Tibial artery (tissue), 4 donors: ENCODE measurements at places on chromosomes 3 and 15.
A peak's percentile ranks its signal among the peaks of the same experiment; 100 is the strongest.

DNA sequence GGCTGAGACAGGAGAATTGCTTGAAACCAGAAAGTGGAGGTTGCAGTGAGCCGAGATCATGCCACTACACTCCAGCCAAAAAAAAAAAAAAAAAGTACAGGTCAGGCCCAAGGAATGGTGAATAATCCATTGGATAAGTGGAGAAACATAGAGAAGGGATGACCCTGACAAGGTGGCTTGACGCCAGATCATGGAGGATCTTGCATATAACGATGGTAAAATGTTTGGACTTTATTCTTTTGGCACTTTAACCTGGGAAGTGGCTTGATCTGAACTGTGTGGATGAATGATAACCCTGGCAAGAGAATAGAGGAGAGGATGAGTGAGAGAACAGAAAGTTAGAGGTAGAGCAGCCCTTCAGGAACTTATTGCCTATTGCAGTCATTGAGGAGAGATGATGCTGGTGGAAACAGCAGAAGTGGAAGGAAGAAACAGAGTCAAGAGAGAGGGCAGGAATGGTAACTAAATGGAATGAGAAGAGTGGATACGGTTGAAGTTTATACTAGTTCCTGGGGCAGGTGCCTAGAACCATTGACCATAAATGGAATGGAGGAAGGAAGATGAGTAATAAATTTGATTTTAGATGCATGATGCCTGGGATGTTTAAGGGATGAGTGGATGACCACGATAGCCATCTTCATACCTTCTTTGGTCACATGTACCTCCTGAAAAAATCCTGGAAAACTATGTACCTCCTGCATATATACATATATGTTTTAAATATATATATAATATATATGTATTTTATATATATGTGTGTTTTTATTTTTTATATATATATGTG is 57.8 kb downstream of the BLM start:
- DNase-seq = no peak

DNA sequence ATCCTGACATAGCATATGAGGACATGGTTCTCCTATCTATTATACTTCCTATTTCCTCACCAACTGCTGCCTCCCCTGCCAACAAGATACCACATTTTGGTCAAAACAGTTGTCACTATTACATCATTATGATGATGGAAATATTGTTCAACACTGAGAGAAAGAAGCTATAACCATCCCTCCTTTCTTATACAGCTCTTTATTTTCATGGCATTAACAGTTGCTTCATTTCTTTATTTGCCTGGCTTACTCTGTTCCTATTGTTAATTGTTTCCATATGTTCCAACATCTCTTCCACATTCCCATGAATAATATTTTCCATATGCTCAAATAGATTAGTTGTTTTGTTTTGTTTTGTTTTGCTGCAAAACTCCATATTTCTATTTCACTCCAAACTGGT is 40.8 kb upstream of the FILIP1L start:
- no peak for DNase-seq

DNA sequence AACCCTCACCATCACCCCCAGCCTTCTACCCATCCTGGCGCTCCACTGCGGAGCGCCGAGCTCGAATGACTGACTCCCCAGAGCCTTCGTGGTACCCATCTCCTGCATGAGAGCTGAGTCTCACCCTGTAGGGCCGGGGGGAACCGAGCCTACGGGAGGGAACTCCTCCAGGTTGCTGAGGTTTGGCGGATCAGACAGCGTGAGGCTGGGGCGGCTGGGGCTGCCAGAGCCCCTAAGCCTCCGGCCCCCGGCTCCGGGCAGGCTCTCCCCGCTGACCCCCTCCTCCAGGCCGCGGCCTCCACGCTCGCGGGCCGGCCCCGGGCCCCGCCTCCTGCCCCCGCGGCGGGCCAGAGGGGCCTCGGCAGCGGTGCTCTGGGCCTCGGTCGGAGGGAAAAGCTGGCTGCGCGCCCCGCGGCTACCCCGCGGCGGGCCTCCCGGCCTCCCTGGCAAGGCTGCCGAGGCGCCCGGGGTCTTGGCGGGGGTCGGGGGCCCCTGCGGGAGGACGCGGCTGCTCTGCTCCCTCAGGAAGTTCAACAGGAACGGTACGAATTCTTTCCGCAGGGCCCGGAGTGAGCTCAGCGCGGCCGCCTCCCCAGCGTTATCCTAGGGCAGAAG is 643 bp downstream of the CDAN1 start:
- DNase-seq = no peak

GRCh38 chr3:71142441-71143161 is 440.9 kb downstream of the FOXP1 start:
- DNase-seq = no peak

DNA sequence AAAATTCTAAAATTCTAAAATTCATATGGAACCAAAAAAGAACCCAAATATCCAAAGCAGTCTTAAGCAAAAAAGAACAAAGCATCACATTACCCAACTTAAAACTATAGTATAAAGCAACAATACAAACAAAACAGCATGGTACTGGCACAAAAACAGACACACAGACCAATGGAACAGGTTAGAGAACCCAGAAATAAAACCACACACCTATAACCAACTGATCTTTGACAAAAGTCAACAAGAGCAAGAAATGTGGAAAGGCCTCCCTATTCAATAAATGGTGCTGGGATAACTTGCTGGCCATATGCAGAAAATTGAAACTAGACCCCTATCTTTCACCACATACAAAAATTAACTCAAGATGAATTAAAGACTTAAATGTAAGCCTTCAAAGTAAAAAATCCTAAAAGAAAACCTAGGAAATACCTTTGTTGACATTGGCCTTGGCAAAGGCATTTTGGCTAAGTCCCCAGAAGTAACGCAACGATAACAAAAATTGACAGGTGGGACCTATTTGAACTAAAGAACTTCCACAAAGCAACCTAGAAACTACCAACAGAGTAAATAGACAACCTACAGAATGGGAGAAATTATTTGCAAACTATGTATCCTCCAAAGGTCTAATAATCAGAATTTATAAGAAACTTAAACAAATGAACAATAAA is 56.9 kb downstream of the TTBK2 start:
- no peak for DNase-seq

DNA sequence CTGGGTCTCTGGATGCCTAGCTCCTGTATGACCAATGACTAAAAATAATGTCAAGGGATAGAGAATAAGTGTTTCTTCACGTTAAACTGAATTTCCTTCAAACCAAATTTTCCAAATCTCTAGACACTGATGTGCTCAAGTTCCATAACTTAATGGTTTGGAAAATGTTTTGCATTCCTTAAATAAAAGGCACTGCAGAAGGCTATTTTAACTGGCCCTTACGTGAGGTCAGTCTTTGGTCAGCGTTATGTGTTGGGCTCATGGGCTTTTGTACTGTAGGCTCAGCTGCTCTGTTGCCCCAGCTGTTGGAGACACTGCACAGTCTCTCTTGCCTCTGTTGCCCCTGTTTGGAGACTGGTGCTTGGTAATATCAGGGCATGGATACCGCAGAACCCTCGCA is 188.5 kb downstream of the TPRG1 start:
- no peak for DNase-seq

- no peak for DNase-seq
Observed at GRCh38 chr3:7333125-7333524, 472.2 kb downstream of the GRM7 start.

GRCh38 chr15:77944002-77944867 is 133.3 kb downstream of the TBC1D2B start:
- peak; percentile 94 for DNase-seq

GRCh38 chr15:29132735-29133181 is 136.9 kb downstream of the NSMCE3 start:
- DNase-seq = no peak

DNA sequence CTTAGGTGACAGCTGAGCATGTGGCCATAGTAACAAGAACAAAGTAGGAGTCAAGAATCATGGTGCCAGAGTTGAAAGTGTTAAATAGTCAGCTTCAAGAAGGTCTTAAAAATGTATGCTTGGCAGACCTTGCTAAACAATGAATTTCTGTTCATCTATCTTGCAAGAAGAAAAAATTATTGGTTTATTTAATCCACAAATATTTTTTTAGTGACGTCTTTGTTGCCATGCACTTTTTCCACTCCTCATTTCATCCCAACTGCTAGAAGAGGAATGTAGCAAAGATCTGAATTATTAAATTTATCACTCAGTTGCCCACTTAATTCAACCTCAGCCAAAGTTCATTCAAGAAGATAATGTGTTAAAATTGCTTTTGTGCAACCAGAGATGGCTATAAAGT is 3.2 kb upstream of the SLC4A7 start:
- no peak for DNase-seq

DNA sequence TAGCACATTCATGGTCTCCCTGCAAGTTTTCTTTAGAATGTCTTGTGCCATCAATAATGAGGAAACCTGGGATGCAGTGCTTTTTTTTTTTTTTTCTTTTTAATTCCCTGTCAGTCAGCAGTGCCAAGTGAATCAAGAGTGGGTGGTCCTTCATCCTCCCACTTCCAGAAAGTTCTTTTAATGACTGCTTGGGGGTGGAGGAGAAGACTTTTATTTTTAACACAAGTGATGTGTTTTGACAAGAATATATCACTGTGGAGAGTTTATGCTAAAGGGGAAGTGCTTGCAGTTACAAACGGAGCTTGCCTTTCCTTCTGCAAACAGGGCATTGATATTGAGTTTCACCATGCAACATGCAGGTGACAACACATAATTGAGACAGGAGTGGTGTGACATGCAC is 69.7 kb downstream of the CACNA2D3 start:
- no peak for DNase-seq

DNA sequence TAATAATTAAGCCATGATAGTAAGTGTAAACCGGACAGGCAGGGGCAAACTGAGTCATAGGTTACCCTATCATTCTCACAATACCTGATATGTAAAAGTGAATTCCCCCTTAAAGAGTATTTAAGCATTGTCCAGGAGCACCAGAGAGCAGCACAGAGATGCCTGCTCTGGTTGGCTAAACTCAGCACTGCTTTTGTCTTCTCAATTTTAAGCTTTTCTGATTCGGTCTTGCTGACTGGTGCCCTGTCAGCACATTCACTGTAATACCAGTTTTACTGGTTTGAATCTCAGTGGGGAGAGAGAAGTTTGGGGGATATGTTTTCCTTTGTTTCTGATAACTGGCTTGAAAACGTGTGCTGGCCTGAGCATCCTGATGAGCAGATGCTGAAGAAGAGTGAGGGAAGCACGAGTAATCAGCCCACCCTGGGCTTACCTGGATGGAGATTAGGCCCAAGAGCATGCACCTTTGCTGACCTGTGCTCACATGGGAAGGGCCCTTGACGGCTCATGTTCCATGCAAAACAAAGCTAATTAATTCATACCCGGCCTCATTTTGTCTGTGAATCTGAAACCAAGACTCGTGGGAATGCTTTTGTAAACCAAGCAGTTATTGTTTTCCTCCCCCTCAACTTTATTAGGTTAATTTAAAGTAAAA is 208.5 kb upstream of the MRPL3 start:
- no peak for DNase-seq

- DNase-seq = no peak
Observed at GRCh38 chr3:168659015-168659414, 563.3 kb upstream of the GOLIM4 start.

GRCh38 chr15:66682865-66683264 is 19.2 kb upstream of the SMAD6 start:
- DNase-seq = no peak

DNA sequence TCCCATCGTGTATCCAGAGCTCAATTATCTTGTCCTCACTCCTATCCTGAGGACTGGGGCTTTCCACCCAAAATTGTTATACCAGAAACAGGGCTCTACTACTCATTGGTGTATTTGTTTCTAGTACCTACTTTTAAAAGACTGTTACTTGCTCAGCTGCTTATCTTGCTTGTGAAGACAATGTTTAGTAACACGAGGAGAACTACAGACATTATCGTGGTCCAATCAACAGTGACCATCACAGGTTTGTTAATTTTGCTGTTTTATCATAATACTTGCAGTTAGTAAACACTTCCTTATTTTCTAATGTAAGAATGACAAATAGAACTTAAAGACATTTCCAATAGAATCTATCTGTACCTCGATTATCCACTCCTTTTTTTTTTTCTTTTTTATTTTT is 13.5 kb downstream of the LRCH3 start:
- no peak for DNase-seq

- no peak for DNase-seq
Observed at GRCh38 chr3:80677796-80678195, 910.0 kb upstream of the ROBO1 start.

GRCh38 chr3:113277414-113277813 is 66.1 kb downstream of the BOC start:
- no peak for DNase-seq

DNA sequence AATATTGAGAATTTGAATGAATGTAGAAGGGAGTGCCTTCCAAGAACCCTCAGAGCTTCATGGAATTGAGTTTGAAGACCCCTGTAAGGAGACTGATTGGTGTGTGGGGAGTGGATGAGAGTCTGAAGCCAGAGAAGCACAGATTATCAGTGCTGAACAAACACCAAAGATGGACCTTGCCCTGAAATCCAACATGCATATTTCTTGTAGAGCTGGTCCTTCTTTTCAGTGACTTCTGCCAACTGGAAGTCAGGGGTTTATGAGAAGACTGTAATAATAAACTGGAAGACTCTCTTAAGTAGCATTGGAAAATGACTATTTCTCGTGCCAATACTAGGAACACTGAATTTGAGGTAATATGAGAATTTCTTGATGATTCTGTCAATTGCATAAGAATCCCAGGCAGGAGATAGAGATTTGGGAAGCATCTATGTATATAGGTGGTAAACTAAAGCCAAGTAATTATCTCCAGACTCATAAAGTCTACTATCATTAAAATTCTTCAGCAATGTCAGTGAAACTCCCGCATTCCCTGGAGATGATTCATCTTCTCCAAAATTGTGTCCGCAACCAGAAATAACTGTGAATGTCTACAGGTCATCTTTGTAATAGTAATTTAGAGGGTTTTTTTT is 213.8 kb downstream of the IL5RA start:
- no peak for DNase-seq

DNA sequence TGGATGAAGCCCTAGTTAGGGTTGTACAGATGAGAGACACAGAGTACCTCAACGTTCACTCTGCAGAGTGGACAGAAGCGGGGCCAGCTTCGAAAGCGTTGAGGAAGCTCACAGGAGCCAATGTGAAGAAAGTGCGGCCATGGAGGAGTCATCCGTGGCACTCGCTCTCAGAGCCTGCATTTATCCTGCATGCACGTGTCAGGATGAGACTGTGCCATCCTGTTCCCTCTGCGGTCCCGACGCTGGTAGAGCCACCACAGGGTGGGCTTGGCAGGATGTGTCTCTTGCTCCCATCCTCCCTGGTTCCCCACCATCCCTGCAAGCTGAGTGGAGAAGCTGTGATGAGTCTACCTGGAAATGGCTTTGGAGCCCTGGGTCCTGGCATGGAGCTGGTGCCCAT is 39.3 kb downstream of the KLHL25 start:
- DNase-seq = peak; percentile 55

GRCh38 chr3:142623194-142623593 is 27.0 kb downstream of the PLS1 start:
- no peak for DNase-seq

DNA sequence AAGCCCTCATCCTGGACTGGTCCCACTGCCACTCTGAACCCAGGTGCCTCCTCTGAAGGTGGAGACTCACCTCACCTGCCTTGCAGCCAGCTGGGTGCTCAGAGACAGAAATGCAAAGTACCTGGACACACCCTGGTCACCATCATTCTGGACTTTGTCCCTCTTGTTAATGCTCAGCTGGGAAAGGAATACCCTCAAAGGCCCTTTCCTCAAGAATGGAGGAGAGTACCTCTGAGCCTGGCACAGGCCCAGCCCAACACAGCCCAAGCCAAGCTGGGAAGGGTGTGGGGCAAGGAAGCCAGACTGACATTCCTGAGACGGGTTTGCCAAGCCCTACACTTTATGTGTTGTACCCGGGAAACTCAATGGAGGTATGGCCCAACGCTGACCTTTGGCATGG is 983 bp upstream of the ALAS1 start:
- no peak for DNase-seq

- DNase-seq = no peak
Observed at GRCh38 chr3:60434950-60435349, 816.3 kb downstream of the FHIT start.
